ENCODE measurements at places on chromosomes 2 and 18.

- DNase-seq = no peak
These were observed 54.9 kb upstream of the MYO3B start for GRCh38 chr2:170122883-170123547.

DNA sequence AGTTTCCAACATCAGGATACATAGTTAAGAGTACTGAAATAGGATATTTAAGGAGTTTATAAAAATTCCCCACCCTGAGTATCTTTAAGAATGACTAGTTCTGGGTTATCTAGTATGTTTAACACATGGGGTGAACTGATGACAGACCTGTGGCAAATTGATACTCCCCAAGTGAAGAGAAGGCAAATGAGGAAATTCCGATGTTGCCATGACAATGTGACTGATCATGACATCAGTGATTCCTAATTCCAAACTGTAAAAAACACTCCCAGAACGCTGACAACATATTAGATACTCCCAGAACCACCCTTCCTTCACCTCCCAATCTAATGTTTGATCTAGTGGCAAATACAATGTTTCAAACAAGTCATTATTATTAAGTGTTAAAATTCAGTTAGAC is 77.6 kb downstream of the RBMS1 start:
- DNase-seq = no peak

DNA sequence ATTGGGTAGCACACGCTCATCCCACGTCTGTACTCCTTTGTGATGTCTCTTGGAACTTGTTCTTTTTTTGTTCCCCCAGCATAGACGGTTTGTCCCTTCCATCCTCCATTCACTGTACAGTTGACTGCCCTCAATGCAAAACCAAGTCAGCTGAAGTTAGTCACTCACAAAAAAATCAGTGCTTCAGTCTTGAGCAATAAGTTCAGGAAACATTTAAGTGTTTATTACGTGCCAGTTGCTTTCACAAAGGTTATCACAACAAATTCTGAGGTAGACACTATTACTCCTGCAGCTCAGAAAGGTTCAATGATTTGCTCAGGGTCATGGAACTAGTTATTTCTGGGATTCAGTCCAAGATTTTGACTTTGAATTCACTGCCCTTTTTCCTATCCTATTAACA is 102.2 kb downstream of the PDE1A start:
- DNase-seq = no peak

DNA sequence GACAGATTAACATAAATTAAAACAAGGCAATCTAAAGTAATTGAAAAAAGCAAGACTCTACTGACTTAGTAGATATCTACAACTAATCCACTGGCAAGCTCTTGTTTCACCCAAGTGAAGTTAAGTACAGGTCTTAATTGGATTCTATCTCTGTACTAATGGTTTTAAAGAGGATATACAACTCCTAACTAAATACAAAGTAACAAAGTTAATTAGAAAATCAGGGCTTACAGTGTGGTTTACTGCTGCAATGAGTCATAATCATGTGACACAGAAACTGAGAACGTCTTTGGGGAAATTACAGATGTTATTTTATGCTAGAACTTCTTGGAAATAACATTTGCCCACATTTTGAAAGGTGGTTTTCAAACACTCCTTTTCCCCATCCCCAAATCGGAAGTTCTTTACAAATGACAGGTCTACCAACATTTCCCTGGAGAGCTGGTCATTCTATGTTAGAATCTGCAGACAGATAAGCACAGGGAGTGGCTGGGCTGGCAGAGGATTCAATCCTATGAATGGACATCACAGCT is 245.3 kb downstream of the STK39 start:
- DNase-seq = no peak

DNA sequence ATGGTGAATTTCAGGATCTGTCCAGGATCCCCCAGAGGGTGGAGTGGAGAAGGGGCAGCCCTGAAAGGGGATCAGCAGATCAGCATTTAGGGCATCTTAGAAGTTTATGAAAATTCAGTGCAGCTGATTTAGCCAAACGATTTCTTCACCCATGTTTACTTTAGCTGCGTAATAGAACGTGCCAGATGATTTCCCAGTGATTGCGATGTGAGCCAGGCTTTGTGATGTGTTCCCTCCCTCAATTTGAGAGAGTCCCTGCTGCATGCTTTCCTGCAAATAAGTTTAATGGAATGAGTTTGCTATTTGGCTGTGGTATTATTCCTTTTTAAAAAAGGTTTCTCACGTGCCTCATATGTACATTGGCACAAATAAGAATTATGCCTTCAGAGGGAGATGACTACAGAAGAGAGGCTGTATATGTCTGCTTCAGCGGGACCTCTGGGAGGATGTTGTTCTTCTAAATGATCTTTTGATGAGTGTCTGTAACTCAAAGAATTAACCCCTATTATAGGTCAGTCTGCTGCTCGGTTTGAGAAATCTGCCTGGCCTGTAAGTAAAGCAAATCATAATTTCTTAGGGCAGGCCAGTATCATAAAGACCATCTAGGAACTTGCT is 111.9 kb downstream of the MRO start:
- DNase-seq = no peak

DNA sequence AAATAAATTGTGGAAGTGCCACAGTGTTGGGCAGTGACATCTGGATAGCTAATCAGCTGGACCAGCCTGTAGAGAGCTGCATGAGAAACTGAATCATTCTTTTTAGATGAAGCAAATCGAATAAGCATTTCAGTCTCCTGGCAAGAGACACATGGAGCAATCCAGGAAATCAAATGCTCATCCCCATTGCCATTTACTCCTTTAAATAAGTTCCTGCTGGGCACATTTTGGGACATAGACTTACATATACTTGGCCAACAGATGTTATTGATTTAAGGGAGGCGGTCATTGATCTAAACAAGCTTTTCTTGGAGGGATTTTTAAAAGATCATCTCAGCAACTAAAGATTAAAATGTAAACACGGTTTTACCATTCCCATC is 307.1 kb downstream of the STK39 start:
- no peak for DNase-seq

GRCh38 chr18:23068011-23068410 is 67.3 kb upstream of the CABLES1 start:
- no peak for DNase-seq

DNA sequence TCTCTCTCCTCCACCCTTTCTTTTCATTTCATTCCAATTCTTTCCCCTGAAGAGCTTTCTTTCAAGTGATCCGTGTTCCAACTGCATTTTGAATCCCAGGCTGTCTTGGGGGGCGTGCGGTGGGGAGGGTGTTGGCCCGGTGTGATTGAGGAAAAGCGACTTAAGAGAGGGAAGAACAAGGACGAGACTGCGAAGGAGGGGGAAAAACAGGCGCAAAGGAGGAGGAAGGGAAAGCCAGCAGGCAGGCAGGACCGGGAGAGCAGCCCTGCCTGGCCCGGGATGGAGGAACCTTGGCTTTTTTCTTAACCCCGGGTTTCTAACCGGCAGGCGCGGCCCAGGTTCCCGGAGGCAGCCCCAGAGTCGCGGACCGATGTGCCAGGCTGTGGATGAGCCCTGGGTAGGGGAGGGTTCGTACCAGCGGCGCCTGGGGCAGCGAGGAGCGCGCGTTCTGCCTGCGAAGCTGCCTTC is 1.3 kb downstream of the ADCYAP1 start:
- DNase-seq = no peak

DNA sequence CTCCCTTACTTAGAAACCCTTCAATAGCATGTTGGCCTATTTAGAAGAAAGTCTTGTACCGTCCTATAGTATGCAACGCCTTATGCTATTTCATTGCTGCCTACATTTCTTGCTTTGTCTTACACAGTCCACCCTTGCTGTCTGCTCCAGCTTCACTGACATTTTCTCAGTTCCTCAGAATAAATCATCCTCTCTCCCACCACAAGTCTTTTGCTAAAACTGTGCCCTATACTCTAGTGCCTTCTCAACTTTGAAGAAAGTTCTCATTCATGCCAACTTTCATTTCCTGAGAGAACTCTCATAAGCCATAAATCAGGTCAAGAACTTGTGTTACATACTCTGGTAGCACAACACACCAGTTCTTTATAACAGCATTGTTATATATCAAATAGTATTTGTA is 54.3 kb upstream of the COL3A1 start:
- DNase-seq = no peak

DNA sequence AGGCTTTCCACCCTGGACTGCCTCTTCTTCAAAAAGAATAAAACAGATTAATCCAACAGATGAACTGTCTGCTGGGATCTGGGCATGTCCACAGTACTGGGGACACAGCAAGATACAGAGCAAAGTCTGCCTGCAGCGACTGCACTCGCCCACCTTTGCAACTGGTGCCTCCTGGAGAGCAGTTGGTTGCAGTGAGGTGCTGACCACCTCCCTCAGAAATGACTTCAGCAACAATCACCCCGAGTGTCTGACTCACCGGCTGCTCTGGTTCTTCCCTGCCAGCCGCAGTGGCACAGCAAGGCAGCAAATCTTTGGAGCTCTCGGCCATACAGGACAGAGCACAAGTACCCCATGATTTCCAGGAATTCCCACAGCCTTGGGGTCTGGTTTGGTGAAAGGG is 179.7 kb downstream of the ANAPC1 start:
- DNase-seq = no peak
